ENCODE measurements at places on chromosomes 12 and 14.

- no peak for DNase-seq
Measured at GRCh38 chr12:14111230-14111865, 129.9 kb upstream of the GRIN2B start.

DNA sequence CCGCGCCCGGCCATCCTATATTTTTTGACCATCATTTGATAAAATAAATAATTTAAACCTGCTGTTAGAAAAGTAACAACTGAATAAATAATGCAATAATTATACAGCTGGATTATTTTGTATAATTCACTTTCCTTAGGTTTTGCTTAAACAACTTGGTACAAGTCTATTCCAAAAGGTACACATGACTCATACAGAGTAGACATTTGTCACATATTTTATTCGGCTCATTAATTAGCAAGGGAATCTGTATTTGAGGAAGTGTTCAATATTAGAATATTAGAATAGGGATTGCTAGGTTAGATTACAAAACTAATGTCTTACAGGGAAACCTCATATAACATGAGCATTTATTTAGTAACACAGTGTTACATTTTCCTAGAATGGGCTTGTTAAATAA is 48.7 kb downstream of the ATP2A2 start:
- no peak for DNase-seq

DNA sequence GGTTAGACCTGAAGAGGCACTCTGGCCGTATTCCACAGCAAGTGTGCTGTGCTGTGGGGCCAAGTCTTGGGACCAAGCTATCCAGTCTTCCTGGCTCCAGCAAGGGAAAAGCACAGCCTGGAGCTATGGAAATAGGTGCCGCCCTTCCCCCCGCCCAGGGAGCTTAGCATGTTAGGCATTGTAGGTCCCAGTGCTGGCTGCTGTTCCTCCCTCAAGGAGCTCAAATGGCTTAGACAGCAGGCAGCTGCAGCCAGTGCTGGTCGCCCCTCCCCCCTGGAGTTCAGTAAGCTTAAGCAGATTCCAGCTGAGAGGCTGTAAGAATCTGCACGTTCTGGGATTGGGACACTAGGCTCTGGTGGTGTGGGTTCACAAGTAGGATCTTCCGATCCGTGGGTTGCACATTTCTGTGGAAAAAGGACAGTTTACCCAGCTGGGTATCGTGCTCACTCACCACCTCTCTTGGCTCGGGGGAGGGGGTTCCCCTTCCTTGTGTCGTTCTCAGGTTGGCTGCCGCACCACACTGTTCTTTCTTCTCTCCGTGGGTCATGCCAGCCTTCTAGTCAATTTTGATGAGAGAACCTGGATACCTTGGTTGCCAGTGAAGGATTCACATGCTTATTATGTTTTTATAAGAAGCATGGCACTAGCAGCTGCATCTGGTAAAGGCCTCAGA is 127.3 kb downstream of the CNTN1 start:
- peak; percentile 58 for DNase-seq

DNA sequence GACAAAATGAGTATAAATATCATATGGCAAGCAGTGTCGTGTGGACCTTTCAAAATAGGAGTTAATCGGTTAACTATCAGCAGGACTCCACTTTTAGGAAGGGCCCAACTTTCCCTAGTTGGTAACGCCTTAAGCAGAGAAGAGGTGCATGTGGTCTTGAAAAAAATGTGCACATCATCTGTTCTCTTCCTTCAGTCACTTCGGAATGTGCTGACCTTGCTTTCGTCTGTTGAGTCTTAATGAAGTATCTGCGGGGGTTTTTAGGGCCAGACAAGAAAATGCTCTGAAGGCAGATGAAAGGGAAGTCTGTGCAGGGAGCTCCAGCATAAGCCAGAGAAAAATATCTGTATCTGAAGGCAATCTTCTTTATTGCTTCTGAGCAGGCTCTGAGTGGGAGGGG is 185.2 kb downstream of the AEBP2 start:
- no peak for DNase-seq

DNA sequence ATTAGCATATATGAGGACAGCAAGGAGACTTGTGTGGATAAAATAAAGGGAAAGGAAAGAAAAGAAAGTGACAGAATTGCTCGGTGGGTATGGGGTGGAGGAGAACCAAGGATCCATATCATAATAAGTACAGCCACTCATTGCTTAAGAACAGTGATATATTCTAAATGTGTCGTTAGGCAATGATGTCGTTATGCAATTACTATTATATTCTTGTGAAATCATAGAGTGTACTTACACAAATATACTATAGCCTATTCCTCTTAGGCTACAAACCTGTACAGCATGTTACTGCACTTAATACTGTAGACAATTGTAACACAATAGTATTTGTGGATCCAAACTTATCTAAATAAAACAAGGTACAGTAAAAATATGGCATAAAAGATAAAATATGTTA is 271.1 kb downstream of the CCER1 start:
- no peak for DNase-seq

DNA sequence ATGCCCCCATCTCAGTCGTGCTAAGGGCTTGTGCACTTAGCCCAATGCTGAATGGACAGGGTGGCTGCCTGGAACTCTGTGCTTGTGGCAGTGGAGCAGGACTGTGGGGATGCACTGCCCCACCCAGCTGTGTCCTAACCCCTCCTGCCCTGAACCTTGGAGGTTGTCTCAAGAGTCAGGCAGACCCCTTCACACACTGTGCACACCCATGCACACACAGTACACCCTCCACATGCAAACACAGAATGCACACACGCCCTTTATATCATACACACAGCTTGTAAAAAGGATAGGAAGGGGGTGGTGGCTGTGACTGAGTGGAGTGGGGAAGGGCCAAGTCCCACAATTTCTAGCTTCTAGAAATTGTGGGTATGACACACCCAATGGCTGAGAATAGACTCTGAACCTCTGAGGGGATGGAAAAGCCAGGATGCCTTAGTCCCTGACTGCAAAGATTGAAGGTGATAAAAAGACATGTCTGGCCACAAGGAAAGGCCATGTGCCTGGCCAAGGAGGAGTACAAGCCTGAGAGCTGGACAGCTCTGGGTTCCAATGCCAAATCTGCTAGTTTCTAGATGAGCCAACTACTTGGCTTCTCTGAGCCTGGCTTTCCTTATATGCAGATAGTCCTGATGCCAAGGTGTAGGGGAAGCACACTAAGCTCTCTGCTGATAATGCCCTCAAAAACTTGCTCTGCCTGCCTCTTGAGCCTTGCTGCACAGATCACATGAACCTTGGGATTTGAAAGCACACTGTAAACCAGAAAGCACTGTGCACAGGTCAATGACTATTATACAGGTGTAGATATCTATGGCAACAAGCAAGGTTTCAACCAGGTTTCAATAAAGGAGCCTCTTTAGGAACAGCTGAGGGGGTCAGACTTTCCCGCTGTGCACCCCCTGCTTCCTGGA is 8.4 kb downstream of the KRT8 start:
- DNase-seq: no peak

DNA sequence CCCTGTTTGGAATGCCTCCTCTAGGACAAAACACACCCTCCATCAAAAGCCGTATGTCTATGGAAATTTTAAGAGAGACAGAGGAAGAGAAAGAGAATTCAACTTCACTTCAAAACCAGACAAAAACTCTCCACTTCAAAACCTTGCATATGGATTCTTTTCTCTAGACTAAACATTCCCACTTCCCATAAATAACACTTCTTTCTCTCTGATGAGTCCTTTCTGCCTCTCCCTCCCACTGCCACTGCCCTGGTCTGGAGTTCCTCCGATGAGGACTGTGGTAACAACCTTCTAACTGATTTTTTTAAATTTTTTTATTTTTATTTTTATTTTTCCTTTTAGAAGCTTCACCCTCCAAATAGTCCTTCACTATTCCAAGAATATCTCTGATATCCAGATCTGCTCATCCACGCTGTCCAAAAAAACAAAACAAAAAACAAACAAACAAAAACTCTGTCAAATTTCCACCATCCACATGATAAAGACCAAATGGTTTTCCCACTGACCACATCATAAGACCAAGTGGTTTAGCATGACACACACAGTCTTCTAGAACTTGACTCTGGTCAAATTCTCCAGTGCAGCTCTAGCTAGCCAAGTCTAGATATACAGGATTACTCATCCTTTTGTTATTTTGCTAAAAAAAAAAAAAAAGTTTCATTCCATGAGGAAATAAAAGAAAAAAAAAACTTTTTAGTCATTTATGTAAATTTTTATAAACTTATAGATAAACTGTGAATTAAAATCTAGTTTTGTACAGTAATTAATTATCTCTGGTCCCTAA is 256.0 kb downstream of the PPFIA2 start:
- no peak for DNase-seq

DNA sequence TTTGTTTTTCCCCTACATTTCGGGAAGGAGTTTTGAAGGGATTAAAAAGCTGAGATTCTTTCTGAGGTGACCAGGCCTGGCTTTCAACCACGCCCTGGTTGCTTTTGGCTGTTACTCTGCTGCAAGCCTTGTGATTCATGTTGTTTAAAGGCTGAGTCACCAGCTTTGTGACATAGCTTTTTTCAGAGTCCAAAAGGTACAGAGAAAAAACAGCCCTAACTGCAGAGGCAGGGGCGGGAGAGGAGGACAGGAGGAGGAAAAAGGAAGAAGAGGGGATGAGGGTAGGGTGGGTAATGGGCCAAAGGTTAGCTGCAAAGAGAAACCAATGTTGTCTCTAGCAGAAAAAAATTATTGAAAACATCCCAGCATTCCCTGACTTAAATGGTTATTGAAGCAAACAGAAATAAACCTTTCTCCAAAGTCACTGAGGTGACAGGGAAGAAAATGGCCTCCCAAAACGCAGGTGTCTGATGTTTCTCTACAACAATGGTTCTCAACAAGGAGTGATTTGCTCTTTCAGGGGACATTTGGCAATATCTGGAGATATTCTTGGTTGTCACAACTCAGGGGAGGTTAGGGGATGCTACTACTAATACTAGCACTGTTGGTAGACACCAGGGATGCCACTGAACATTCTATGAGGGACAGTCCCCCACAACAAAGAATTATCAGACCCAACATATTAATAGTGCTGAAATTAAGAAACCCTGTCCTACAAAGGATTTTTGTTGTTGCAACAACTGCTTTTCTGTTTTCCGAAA is 2.1 kb upstream of the UBC start:
- DNase-seq: no peak

DNA sequence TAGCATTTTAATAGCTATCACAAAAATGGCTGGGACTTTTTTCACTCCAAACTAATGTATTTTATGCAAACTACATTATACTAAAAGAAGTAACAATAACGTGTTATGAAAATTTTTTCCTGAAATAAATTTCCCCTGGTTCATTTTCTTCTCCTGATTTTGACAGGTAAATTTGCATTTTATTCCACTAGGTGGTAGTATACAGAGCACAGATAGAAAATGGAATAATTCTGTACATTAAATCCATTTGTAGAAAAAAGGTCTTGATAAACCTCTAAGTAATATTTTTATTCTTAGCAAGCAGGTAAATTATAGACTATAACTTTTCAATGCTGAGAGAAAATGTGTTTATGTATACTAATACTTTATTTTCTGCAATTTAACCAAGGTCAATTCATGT is 96.5 kb downstream of the BCAT1 start:
- DNase-seq: no peak

DNA sequence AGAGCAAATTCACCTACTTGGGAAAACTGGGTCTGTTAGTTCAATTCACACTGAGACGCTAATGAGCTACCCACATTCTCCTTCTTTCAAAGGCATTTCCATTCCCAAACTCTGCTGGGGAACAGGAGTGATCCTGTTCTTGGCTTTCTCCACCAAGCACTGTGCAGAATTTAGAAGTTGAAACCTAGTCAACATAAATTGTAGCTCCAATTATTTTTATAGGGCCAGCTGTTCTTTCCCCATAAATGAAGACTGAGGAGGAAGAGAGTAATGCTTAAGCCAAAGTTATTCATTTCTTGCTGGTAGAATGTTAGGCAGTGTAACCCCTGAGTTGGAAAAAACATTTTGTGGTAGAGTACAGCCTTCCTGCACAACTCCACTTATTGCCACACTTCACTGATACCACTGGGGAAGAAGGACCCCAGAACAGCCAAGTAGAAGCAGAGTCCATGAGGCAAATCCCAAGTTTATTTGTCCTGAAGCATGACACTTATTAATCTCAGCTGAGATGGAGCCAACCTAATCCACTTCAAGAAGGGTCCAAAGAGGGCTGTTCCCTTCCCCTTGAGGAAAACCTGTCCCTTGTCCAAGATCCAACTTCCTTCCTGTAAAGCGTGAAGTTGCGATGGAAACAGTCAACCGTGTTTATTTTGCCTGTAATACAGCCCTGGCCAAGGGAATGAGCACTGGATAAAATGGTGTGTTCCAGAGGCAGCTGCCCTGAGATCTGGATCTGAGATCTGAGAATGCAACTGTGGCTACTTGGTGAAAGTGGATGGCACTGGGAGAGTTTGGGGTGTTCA is 151.8 kb downstream of the TBX5 start:
- DNase-seq: no peak
